ENCODE measurements at places on chromosomes 4 and X.

DNA sequence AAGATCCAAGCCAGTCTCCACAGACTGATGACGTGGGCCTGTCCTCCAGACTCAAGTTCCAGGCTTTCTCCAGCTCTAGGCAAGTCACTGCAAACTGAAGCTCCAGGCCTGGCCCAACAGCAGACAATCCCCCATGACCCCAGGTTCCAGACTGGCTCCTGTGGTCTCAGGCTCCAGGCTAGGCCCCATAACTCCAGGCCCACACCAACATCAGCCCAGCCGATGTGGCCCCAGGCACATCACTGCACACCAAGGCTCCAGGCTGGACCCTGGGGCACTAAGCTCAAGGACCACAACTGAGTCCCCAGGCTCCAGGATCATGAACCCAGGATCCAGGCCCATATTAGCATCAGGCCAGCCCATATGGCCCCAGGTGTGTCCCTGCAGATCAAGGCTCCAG, 143.6 kb downstream of the COX7B2 start:
- no peak for DNase-seq

DNA sequence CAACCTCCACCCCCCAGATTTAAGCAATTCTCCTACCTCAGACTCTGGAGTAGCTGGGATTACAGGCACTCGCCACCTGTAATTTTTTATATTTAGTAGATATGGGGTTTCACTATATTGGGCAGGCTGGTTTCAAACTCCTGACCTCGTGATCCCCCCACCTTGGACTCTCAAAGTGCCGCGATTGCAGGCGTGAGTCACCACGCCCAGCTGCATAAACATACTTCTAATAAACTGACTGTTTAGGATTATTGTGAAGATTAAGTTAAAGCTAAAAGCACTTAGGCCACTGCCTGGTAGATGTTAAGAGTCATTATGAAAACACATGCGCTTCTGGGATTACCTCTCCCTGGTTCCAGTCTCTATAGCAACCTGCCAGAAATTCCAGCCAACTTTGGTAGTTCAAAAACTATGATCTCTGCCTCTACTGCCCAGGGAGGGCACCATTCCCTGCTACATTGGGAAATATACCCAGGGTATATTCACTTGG, 30.2 kb upstream of the GRIA3 start:
- no peak for DNase-seq

DNA sequence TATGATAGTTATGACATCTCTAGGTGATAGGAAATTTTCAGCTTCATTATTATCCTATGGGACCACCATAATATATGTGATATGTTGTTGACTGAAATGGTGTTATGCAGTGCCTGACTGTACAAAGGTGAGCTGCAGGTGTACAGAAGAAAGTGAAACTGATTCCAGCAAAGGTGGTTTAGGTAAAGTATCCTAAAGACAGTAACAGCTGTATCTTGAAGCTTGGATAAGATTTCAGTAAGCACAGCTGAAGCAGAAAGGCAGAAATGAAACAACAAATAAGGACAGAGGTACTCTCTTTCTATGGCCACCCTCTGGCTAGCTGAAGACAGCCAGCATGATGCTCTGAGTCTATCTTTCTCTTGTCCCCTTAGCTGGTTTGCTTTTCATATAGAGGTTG, 30.0 kb upstream of the PGK1 start:
- DNase-seq = no peak

DNA sequence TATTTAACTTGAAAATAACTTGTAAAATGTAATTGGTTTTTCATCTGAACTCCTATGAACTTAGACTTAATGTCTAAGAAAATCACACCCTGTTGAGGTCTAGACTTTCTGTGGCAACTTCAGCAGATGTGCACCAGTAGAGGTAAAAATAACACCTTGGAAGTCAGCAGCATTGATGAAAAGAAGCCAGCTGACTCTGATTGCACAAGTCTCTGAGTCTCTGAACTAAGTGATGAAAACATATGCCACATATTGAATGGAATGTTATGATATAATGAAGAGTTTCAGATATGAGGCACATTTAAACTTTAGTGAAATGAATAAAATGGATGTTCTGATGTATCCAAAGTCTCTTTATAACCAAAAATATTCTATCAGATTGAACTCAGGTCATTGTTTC, 155.4 kb downstream of the GPM6A start:
- no peak for DNase-seq

DNA sequence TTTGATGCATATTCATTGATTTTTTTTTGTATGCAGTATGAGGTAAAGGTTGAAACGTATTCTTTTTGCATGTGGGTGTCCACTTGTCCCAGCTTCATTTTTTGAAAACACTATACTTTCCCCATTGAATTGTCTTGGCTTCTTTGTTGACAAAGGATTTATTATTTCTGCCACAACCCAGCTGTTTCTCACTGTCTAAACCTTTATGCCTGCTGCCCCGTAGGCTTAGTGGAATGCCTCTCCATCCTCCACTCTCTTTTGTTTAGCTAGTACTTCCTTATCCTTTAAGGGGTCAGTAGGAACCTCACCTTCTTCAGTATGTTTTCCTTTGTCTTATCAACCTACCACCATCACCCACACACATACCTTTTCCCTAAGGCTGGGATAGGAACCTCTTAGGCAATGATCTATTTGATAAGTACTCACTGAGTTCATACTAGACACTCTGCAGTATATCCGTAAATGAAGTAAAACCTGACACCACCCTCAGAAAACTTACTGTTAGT, 8.5 kb downstream of the FMR1 start:
- DNase-seq = no peak

DNA sequence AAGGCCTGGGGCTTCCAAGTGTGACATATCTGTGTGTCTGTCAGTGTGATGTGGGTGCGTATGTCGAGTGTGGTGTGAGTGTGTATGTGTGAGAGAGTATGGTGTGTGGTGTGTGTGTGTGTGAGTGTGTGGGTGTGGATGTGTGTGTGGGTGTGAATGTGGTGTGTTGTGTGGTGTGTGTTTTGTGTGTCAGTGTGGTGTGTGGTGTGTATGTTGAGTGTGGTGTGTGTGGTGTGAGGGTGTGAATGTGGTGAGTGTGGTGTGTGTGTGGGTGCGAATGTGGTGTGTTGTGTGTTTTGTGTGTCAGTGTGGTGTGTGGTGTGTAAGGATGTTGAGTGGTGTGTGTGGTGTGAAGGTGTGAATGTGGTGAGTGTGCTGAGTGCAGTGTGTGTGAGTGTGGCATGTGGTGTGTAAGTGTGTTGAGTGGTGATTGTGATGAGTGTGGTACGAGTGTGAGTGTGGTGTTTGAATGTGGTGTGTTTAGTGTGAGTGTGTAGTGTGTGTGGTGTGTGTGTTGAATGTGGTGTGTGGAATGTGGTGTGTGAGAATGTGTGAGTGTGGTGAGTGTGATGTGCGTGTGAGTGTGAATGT, 61.6 kb upstream of the SORCS2 start:
- DNase-seq = no peak

- DNase-seq = no peak
Observed at GRCh38 chr4:78520808-78521226, 30.8 kb upstream of the ANXA3 start.

DNA sequence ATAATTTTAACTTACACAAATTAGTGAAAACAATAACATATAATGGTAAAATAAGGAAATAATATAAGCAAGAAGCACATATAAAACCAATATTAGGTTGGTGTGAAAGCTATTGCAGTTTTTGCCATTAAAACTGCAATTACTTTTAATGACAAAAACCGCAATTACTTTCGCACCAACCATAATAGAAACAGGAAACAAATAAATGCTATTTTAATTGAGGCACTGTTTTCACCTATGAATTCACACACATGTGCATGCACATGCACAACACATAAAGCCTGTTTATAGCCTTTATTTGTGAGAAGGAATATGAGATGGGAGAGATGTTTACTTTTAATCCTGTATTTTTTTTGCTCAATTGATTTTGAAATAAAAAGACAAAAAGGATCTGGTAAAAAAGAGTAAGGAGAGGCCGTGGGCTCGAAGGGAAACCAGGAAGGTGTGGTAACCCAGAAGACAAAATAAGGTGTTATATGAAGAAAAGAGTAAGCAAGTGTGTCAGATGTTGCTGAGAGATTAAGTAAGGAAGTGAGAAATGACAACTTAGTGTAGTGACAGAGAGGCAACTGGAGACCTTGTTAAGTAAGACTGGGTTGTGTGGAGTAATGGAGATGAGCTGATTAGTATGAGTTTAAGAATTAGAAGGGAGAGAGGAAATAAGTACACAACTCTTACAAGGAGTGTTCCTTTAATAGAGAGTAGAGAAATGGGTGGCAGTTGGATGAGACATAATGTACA, 69.0 kb downstream of the KLHL13 start:
- DNase-seq = no peak

DNA sequence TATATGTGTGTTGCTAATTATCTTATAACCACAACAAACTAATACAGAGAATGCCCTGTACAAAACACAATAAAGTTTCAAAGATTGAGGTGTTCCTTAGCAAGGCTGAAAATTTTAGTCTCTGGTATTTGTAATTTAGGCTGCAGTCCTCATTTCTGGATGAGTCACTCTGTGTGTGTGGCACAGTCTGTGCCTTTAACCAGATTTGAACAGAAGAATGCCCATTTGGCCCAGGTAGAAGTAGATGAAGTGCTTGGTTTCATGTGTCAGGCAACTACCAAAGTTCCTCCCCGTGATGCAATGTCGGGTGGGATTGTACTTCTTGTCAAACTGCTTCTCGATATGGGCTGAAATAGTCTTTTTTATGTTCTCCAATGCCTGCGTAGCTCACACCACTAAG, 91.6 kb upstream of the H2AZ1 start:
- DNase-seq = no peak

DNA sequence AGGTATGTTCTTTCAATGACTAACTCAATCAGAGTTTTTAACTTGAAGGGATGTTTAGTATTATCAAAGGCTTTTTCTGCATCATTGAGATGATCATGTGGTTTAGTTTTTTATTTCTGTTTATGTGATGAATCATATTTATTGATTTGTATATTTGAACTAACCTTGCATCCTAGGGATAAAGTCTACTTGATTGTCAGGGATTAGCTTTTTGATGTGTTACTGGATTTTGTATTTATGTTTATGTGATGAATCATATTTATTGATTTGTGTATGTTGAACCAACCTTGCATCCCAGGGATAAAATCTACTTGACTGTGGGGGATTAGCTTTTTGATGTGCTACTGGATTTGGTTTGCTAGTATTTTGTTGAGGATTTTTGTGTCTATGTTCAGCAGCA, 615.4 kb upstream of the GRID2 start:
- no peak for DNase-seq

- DNase-seq = no peak
Observed at GRCh38 chr4:38333219-38333618, 330.8 kb upstream of the KLF3 start.

DNA sequence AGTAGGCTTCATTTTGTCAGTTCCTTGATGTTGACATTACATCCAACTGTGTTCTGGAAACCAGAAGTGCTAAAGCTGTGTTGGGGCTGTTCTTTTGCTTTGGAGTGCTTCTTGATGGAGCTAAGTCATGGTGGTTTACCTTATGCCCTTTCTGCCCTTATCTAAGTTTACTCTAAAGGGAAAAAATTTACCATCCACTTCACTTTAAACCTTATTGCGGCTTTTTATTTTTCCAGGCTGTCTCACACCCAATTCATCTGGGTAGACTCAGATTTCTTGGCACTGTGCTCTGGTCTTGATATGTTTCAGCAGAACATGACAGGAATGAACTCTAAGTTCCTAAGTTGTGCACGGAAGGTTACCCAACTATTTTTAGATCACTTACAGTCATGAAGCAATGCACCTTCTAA, 104.7 kb upstream of the TTC29 start:
- no peak for DNase-seq

GRCh38 chr4:44725726-44726037, 674 bp downstream of the GNPDA2 start:
- DNase-seq = no peak

DNA sequence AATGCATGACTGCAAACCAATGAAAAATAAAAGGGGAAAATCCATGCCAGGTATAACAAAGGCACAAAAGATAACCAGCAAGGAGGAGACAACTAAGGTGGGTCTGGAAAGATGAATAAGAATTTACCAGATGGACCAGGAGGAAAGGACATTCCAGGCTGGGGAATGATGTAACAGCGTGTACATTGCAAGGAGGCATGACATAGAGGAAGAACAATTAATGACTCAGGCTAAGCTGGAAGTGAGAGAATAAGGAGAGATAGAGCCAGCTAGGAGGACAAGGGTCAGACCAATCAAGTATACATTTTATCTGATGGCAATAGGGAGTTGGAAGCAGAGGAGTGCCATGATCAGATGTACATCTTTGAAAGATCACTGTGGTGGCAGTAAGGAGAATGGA, 57.0 kb downstream of the MTMR8 start:
- no peak for DNase-seq

GRCh38 chr4:185523862-185524261, 11.4 kb downstream of the PDLIM3 start:
- no peak for DNase-seq

- DNase-seq = no peak
Observed at GRCh38 chr4:48967631-48968030, 18.4 kb upstream of the CWH43 start.

DNA sequence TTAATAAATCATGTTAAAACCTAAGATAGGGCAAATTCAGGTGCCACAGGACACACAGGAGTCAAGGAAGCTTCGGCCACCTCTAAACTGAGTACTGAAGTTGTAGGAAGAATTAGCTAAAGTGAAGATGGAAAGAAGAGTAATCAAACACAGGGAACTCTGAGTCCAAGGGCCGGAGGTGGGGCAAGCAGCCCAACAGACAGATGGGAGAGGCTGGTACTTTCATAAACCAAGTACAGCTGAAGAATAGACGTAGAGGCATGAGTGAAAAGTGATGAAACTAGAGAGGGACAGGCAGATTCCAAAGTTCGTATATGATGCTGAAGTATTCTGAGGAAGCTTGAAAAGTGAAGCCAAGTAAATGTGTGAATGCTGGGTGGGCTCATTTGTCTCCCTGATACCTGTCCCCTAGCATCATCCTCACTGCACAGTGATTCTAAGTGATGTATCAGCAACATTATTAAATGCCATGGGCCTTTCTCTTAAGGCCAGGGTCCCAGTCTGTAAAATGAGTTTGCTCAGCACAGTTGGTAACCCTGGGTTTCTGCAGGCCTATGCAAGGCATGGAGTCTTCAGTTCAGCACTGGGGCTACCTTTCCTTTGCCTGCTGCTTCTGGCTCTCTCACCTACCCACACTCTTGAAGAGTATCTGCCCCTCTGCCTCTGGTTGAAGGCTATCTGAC, 203.3 kb downstream of the NR3C2 start:
- DNase-seq = no peak

DNA sequence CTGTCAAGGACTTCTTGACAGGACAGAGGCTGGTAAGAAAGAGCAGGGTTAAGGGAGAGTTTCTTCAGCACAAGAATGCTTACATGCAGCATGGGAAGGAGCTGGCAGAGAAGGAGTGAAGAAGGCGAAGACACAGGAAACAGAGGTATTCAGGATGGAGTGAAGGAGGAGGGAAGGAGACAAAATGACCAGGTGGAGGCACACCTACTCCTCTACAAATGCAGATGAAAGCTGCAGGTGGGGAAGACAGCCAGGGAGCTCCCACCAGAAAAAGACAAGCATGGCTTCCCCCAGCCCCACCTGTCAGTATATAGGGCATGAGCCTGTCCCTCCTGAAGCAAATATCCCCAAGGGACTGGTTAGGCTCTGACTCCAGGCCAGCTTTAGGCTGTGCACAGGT, 29.6 kb upstream of the NKRF start:
- DNase-seq = no peak

All from anterior cingulate cortex (tissue), 58 donors.